Fibroblast of skin of left biceps (primary cell): ENCODE measurements at places on chromosomes 6 and 20.
A peak's percentile ranks its signal among the peaks of the same experiment; 100 is the strongest.

- DNase-seq, result no peak
These were observed 87.7 kb upstream of the FAM184A start for GRCh38 chr6:119166024-119166784.

- no peak for DNase-seq
These were observed 11.5 kb downstream of the RBM24 start for GRCh38 chr6:17292600-17293133.

GRCh38 chr20:53162251-53162835 is 190.2 kb downstream of the TSHZ2 start:
- DNase-seq, result no peak

DNA sequence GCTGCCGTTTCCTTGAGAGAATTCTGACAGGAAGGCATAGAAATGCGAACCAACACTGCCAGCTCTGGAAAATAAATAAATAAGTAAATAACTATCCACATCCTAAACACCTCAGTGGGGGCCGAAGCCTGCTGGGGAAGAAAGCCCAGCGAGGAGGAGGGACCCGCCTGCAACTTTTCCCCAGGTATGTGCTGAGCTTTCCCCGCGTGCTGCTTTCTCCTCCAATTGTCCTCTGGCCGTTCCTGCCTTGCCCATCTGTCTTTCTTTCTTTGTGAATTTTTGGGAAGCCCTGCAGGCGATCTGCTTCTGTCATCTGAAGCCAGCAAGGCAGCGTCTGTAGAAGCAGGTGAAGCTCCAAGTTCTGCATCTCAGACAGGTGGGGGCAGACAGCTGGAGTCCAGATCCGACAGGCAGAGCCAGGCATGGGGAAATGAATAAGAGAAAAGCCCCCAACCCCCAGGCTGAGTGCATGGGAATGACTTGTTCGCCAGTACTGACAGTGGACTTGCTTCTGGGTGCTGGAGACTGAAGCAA is 49.2 kb upstream of the IL17A start:
- no peak for DNase-seq

GRCh38 chr6:34383656-34384320 is 8.7 kb downstream of the NUDT3 start:
- DNase-seq, result no peak

DNA sequence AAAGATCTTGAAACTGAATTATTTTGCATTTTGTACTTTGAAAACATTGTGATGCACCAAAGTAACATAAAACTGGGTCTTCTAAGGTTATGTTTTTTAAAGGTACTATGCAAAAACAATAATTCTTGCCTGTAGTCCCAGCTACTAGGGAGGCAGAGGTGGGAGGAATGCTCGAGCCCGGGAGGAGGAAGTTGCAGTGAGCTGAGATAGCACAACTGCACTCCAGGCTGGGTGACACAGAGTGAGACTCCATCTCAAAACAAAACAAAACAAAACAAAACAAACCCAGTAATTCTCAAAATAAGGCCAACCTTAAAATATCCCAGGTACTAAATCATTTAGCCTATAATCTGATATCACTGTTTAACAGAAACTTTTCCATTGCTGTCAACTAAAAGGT is 269.6 kb downstream of the KHDC1L start:
- DNase-seq, result no peak

DNA sequence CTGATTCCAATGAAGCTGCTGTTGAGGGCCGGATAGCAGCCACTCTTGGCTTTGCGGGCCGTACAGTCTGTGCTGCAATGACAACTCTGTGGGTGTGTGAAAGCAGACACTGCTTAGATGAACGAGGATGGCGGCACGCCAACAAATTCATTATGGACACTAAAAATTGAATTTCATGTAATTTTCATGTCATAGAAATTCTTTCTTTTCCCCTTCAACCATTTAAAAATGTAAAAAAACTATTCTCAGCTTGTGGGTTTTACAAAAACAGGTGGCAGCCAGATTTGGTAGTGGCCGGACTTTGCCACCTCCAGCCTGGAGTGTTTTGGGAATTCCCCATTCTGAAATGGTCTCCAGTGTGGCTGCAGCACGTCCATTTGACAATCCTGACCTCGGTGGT is 26.0 kb downstream of the MAS1 start:
- DNase-seq, result no peak

- no peak for DNase-seq
These were observed 16.5 kb downstream of the PEDS1 start for GRCh38 chr20:50136822-50137599.

GRCh38 chr20:31870726-31871617 is 538 bp downstream of the TTLL9 start:
- no peak for DNase-seq

DNA sequence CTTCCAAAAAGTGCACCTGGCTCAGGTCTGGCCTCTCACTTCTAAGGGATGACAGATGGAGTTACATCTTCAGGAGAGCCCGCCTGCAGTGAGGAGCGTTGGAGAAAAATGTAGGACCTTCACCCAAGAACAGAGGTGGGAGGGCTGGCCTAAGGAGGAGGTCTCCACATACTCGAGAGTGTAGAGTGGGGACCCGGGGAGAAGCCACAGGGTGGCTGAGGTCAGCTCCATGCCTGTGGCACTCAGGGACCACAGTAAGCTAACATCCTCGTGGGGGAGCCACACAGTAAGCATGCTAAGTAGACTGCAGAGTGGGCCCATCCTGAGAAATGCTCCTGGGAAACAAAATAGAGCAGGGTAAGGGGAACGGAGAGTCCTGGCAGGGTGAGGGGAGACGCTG is 24.0 kb downstream of the AAR2 start:
- no peak for DNase-seq

DNA sequence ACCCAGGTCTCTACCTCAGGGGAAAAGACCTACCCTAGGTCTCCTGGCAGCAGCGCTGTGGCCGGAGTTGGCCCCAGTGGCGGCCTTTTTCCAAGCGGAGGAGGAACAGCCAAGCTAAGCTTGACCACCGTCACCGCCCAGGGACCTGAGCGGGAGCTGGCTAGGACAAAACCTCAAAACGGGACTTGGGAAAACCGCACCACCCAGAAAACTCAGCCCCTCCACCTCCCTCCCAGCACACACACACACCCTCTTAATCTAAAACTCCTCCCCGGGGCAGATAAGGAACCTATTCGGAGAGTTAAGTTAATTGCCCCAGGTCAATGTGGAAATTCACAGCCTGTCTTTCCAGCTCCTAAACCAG is 2.7 kb upstream of the TRERF1 start:
- no peak for DNase-seq

DNA sequence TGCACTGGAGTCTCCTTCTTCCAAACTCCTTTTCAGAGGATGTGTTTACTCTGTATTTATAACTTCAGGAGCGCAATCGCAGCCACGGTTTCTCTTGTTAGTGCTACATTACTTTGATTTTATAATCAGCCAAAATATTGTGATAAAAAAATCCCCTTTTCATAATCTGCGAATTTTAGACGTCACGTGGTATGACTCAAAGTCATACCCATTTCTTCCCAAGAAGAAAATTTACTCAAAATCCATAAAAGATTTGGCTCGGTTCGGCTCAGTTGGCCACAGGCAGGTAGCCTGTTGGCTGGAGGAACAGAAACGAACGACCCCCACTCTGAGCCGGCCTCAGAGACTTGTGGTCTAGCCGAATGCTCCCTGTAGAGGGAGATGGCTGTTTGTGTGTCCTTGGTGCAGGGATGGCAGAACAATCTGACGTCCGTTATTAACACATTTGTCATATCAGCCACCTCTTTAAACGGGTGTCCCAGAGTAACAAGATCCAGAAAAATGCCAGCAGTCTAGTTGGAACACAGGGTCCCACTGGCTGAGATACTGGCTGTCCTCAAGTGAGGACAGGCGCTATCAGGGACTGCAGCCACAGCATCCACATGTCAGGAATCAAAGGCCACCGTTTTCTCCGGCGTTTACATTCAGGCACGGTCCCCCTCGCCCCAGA is 247.6 kb downstream of the DLL1 start:
- no peak for DNase-seq

DNA sequence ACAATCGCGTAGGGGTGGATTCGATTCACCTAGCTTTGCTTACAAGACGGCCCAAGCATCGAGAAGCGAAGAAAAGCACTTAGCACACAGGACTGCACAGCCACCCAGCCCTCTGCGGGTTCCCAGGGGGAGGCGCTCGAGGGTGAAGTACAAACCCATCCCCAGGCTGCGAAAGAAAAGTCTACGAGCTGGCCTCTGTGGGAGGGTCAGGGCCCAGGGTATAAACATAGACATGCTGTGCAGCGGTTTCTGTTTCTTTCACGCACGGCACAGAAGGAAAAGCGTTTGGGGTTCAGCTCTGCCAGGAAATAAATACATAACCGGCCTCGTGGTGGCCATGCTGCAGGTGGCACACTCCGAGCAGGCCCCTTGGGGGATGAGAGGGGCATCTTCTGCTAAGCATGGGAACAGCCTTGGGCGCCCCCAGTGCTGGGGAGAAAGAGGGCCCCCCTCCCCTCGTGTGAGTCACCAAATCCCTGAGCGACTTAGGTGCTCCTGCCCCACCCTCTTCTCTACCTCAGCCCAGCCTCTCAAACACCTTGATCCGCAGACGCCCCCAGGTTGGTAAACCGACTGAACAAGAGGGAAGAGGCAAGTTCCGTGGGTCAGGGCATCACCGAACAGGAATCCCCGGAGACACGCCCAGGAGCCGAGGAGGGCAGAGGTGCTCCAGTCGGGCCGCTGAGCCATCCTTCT is 91.6 kb upstream of the RIPOR2 start:
- no peak for DNase-seq

DNA sequence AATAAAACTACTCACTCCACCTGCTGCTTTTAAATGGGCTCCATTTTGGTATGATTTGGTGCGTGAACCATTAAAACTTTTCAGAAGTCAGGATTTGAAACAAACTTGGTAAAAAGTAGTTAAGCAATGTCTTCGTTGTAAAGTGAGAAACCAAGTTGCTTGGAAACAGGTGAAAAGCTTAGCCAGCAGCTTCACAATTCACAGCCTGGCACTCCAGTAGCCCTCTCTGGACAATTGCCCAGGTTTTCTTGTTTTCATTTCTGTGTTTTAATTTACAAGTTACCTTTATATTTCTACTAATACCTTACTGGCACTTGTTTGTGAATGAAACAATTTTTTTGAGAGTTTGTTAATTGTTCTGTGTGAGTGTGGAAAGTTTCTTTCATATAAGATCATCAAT is 12.8 kb downstream of the NT5E start:
- DNase-seq, result no peak

DNA sequence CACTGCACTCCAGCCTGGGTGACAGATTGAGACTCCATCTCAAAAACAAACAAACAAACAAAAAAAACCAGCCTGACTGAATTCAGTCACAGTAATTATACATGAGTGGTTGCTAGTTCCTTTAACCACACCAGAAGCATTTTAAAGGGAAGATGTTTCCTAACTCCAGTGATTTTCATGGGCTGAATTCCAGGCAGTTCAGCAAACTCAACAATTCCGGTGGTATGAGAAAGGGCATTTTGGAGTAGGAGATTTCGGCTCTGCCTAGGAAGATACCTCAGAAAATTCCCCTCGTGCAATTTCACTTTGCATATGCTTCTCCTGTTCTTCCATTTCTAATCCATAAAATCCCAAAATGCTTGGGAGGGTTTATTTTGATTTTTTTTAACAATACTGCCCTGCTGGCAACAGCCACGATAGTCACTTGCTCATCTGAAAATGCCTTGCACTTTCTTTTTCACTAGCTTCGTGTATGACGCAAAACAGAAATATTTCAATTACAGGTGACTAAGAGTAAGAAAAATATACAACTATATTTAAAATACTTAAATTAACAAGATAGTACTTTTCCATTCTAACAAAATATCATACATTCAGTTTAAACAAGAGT is 48.3 kb upstream of the IPCEF1 start:
- DNase-seq, result no peak

- no peak for DNase-seq
These were observed 367.3 kb upstream of the AGPAT4 start for GRCh38 chr6:161641175-161641574.

- no peak for DNase-seq
These were observed 34.6 kb upstream of the PNPLA1 start for GRCh38 chr6:36235309-36235708.

- no peak for DNase-seq
These were observed 9.2 kb downstream of the GUCA1B start for GRCh38 chr6:42185597-42185996.

DNA sequence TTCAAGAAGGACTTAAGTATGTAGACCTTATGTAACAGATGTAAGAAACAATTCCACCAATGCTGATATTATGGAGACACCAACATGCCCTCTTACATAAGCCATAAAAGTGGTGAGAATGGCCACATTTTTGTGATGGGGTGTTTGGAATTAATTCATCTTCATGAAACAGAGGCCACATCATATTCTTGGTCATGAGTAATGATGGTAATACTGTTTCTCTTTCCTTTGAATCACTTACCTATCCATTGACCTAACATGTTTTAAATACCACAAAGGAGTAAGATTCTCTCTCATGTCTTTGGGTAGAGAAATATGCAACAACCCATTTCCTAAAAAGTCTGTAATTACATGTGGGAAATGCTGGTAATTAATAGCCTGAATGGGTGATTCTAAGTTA is 545.4 kb upstream of the FLRT3 start:
- DNase-seq, result no peak

DNA sequence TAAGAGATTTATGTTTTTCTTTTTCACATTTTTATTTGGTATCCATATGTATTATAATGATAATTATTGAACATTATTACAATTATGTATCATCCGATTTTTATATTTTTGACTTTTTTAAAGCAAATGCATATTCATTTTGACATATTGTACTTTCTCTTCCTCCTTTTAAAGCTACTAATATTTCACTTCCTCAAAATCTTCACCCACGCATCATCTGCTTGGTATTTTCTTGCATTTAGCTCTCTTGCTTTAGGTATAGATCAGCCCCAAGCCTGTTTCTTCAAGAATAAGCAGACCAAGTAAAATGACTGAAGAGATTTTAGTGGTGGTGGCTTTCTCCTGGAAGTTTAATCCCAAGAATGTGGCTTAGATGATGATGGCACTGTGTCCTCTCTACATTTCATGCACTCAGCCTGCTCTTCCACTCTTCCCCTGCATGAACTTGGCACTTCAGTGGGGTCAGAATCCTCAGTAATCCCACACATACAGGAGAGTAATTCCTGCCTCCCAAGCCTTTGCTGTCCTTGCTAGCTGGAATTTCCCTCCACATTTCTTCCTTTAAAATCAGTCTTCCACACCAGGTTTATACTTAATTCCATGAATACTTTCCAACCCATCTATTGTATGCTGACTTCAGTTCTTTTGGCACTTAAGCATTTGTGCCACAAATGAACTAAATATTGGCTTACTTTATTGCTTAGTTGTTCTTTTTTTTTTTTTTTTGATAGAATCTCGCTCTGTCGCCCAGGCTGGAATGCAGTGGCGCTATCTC is 8.2 kb downstream of the NCOA7 start:
- no peak for DNase-seq

GRCh38 chr6:24931296-24931695 is 4.5 kb downstream of the RIPOR2 start:
- no peak for DNase-seq

GRCh38 chr6:131400054-131400778 is 172.8 kb upstream of the ARG1 start:
- peak; percentile 71 for DNase-seq

- DNase-seq, result no peak
These were observed 127.0 kb upstream of the STXBP5 start for GRCh38 chr6:147077251-147077650.
